Breast epithelium (tissue), 4 donors: ENCODE measurements at places on chromosomes 4 and X.

GRCh38 chrX:87941841-87942240 is 424.2 kb downstream of the KLHL4 start:
- no peak for DNase-seq

GRCh38 chr4:143183513-143184216 is 1.1 kb upstream of the USP38 start:
- DNase-seq = no peak

DNA sequence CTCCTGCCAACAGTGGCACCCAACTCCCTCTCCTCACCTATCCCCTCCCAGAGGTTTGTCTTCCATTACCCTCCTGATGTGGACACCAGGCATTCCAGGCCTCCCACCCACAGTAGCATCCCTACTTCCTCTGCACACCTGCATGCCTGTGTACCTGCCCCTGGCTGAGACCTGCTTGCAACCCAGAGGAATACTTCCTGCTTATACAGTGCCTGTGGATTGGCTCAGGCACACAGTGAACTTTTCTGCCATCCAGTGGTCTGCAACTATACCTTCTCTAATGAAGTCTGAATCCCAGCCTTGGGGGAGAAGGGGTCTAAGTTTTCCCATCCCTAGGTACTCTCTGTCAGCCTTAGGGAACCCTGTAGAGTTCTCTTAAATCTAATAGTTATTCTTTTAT is 169.9 kb downstream of the IQCM start:
- no peak for DNase-seq

GRCh38 chr4:184538023-184538599 is 63.8 kb upstream of the IRF2 start:
- peak; percentile 89 for DNase-seq

DNA sequence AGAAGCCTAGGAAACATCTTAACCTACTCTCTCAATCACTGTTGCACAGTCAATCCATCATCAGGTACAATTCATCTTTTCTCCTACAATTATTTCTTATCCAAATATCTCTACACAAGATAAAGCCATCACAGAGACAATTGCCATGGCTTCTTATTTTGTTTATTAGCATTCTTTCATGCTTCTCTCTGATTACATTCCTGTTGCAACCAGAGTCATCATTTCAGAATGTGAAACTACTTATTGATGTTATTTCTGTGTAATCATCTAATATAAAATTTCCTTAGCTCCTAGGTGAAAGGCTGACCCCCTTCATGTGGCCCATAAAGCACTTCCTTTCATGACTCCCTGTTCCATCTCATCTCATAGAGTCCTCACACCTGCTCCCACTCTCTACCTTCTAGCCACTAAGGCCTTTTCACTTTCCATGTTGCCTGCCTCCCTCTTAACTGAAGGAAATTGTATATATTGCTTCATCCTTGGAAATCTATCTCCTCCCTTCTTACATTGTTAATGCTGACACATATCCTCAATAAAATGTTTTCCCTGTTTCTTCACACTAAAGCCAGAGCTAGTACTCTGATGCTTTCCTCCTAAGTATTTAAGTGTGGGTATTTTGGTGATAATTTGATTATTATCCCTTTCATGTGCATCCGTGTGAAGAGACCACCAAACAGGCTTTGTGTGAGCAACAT is 829.9 kb downstream of the FAT4 start:
- DNase-seq = no peak

DNA sequence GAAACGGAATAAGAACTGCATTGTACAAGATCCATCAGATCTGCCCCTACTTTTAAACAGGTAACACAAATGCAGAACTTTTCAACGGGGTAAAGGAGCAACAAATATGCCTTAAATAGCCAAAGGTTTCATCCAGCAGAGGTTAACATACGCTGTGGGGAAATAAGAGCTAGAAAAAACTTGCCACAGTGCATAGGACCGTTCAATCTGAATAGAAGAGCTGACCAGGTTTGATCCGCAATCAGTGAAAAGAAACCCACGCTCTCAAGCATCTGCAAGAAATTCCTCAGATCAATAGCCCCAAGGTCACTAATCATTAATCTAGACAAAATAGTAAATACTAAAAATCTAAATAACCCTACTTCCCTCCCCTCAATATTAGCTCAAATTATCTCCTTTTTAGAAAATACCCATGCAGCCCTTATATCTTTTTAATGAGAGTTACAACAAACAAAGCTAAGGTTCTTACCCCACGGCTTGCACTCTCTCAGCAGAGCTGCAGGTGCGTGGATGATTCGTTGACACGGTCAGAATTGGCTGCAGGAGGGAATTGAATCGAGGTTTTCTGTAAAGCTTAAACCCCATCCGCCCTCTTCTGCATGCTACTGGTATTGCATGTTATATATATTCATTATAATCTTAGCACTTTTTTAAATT is at the start of gene TLR10:
Gene TLR10, minus strand, starts transcription at position 539 of the 657 bp plus-strand sequence. CDS start 7,400 bp downstream, outside the sequence.
- no peak for DNase-seq

DNA sequence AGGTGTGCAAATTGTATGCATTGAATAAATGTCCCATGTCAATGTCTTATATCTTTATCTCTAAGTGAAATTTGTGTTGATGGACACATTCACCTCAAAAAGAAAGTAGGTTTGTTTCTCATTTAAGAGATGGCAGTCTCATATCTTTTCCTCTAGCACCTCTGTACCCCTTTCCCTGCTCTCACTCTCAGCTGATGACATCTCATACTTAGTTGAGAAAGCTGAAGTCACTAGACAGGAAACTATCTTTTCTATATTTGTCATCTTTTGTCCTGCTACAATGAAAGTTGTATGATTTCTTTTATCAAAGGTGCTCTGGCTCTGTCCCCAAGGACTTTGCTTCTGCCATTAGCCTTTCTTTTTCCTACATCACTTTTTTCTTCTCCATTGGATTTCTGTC is 84.0 kb upstream of the GRPR start:
- DNase-seq = no peak

DNA sequence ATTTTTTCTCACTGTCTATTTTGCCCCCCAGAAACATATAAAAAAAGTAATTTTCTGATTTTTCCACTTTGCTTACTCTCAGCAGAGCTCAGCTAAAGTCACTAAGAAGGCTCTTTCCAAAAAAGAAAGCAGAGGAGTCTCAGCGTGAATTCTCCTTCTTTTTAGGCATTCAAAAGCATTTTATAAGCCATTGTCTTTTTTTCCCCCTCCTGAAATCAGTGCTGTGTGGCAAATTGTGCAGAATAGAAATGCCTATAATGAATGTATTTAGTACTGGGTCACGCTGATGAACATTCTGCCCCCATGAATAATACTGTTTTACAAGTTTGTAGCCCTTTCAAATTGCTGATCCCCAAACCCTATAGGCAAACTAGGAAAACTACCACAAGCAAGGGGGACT is 1.6 kb upstream of the PCDH18 start:
- DNase-seq = no peak

GRCh38 chr4:174457468-174457867 is 64.8 kb downstream of the HPGD start:
- DNase-seq = no peak

- DNase-seq = peak; percentile 73
Measured at GRCh38 chrX:40097504-40098263, at the start of gene BCOR. BCOR (minus strand) TSS chrX:40097958; CDS start chrX:40077929, 20,029 bp downstream.

DNA sequence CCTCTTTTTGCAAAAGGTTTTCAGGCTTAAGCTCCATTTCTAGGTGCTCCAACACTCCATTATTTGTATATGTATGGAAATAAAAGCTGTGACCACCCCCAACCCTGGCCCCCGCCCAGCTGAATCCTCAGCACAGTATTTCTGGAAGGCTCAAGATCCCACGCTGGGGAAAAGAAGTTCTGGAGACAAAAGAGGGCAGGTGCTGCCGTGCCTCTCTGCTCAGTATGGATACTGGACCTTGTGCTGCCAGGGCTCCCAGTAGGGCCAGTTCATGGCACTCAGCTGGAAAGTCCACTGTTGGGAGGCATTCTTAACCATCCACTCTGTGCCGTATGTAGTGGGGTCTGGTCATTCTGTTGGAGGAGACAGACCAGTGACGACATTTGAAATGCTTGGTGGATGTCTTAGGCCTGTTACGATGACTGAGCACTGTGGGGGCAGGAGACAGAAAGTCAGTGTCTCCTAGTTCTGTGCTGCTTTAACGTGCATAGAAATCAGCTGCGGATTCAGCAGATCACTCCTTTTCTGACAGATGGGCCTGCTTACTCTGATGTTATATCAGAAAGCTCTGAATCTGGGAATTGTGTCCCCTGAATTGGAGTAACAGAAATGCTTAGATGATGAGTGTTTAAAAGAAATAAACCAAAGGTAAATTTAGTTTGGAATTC is 48.4 kb upstream of the MSANTD1 start:
- DNase-seq = no peak

GRCh38 chrX:39242187-39242586 is 440.9 kb downstream of the MID1IP1 start:
- no peak for DNase-seq

- no peak for DNase-seq
Measured at GRCh38 chr4:150681063-150681462, 99.1 kb downstream of the MAB21L2 start.

GRCh38 chr4:94995684-94996394 is 238.1 kb downstream of the BMPR1B start:
- no peak for DNase-seq

DNA sequence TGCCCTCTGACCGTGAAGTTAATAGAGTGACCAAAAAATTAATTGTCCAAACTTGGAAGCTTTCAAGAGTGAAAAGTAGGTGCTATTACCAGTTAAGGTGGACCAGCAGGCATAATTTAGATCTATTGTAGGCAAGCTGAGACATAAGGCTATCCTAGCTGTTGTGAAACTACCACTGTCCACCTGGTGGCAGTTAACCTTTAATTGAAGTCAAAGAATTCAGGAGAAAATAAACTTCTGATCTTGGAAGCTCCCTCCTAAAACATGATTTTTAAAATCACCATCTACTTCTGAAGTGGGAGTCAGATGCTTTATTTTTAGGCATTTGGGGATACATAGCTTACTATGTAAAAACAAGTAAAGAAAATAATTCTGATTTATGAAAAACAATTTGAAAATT is 636.3 kb upstream of the HTR2C start:
- DNase-seq = no peak

- DNase-seq = no peak
Measured at GRCh38 chrX:18885328-18886004, 98.4 kb downstream of the PHKA2 start.

DNA sequence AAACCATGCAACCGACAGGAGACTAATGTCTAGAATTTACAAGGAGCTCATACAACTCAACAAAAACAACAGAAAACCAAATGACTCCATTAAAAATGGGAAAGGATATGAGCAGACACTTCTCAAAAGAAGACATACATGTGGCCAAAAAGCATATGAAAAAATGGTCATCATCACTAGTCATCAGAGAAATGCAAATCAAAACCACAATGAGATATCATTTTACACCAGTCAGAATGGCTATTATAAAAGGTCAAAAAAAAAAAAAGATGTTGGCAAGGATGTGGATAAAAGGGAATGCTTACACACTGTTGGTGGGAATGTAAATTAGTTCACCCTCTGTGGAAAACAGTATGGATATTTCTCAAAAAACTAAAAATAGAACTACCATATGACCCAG is 50.5 kb upstream of the CHRDL1 start:
- DNase-seq = no peak

DNA sequence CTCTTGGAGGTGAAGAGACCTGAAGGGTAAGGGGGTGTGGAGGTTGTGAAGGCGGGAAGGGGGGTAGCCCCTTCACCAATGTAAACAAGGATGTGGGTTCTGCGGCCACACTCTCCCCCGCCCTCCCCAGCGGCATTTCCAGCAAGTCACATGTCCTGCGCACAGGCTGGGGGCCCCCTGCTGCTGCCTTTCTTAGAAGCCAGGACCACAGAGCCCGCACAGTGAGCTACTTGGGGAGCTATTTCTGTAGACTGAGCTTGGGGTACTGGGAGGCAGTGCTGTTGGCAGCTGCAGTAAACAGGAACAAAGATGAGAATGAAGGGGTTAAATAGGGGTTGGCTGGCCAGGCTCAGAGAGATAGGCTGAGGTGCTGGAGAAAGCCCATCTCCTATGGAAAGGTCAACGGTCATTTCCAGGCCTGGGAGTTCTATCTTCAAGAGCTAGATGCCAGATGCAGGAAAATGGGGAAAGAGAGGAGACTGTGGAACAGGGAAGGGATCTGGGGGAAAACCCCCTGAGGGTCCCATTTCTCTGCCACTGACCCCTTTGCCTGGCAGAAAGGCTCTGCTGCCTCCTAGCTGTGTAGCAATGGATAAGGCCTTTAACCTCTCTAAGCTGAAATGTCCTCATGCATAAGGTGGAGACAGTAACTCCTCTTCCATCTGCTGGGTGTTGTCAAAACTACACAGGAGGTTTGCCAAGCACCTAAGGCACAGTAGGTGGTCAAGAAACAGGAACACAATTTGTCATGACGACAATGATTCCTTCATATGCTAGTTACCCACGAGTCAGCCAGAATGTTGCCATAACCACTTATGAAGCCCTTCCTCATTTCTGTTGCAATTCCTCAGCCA is 18.5 kb upstream of the PIM2 start:
- peak; percentile 51 for DNase-seq

- DNase-seq = no peak
Measured at GRCh38 chr4:183602557-183603027, 56.4 kb downstream of the RWDD4 start.

DNA sequence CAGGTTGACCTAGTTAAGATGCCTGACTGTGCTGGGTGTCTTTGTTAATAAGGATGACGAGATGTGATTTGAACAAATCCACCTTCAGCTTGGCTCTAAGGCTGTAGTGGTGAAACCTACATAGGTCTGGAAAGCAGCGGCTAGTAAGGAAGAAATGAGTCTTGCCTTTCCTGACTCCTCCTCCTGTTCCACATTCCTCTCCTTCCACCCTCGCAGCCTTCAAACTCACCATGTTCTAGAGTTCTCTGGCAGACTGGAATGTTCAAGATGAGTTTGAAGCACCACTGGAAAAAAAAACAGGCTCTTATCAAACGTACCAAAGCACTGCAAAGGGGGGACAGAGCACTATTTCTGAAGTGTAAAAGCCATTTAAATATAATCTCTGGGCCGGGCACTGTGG is 395.4 kb downstream of the BMPR1B start:
- DNase-seq = no peak

GRCh38 chrX:55111578-55112254 is 22.9 kb downstream of the PAGE2 start:
- DNase-seq = no peak

GRCh38 chr4:80989921-80990544 is 40.5 kb upstream of the BMP3 start:
- DNase-seq = no peak

GRCh38 chr4:53563824-53564223 is 27.5 kb downstream of the LNX1 start:
- DNase-seq = no peak

DNA sequence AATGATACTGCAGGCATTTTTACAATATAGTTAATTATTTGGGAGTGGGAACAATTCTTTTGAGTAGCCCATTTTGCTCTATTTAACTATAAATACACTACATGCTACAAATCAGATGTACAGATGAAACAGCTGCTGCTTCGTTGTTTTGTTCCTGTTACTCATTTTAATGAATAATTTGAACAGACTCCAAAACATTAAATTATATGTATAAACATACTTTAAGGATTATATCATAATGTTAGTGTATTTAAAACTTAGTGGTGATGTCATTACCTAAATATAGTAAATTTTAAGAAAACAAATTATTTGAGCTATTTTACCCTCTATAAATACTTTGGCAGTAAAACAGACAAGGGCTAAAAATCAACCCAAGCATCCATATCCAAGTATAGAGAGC is 60.7 kb downstream of the GAB1 start:
- DNase-seq = no peak
